BE2C (cell line): ENCODE measurements at places on chromosomes 12 and 14.

DNA sequence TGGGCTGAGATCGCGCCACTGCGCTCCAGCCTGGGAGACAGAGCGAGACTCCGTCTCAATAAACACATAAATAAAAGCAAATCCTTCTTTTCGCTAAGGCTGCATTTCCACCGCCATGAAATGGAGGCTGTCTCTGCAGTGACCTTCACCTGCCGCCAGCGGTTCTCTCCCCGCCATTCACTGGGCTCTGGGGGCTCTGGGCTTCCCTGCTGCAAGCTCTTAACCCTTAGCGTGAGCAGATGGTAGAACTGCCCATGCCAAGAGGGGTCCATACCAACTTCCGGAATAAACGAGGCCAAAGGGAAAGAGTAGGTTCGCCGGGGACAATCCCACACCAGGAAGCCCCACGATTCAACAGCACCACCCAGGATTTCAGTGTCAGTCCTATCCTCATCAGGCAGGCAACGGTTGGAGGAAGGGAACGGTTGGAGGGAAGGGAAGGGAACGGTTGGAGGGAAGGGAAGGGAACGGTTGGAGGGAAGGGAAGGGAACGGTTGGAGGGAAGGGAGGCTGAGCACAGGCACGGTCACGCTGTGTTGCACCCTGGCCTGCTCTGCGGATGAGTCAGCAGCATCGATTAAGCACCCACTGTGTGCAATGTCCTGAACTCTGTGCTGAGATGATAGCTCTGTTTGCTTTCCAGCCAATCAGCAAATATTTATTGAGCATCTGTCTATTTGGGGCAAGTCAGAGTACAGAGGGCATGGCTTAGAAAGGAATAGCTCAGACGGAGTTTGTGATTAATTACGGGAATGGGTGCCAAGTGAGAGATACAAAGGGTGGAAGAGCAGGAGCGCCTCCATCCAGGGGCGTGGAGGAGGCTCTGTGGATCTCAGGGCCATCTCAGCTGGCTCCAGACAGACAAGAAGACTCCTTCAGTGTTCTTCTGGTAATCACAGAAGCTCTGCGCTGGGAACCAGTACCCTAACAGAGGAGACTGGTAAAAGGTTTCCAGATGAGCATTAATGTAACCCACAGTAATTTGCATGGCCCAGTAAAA lies 77.9 kb downstream of the NINJ2 start:
- DNase-seq, result no peak

- DNase-seq, result no peak
Measured at GRCh38 chr12:11777962-11778361, 128.5 kb downstream of the ETV6 start.

GRCh38 chr12:34298176-34298970 lies 276.1 kb downstream of the ALG10 start:
- peak; percentile 0 for DNase-seq

DNA sequence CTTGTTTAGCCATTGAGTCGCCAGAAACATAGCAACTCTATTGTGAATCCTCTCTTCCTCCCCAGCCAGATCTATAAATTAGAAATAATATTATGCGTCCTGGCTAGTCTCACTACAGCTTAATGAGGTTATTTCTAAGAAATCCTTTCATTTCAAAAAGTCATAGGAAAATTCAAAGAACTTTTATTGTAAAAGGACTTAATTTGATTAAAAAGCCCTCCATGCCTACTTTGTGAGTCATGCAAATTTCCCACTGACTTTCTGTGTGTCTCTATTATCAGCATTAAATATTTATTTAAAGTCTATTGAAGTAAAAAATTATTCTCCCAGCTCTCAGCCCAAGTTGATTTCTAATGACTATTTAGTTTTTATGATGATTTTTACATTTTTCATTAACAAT lies 160.7 kb downstream of the PHLDA1 start:
- DNase-seq, result no peak
